ENCODE measurements at places on chromosomes 3 and 15. TPM values are rescaled to one million over a fixed set of nuclear protein-coding genes. Genes with fewer than 3 reads are reported as not detected.

GRCh38 chr3:68088216-68088615 is 433.8 kb upstream of the SUCLG2 start:
- no peak overlapping the region for H3K27ac ChIP-seq
- H3K4me3 ChIP-seq = no peak overlapping the region
- no peak for DNase-seq
- H3K36me3 ChIP-seq = no peaks in the 10 kb centered on the region

GRCh38 chr3:3089017-3089416 is 21.2 kb downstream of the IL5RA start:
- no peaks in the 10 kb centered on the region for H3K36me3 ChIP-seq
- peaks cover 1% of the 10 kb centered on the region for H3K4me1 ChIP-seq
- H3K4me3 ChIP-seq = no peak overlapping the region
- H3K27ac ChIP-seq = no peak overlapping the region

GRCh38 chr3:171994646-171995428 is 44.5 kb upstream of the FNDC3B start:
- H3K36me3 ChIP-seq = peaks cover 7% of the 10 kb centered on the region
- peak overlapping the region; percentile 47 for H3K27ac ChIP-seq
- DNase-seq = no peak
- H3K4me3 ChIP-seq = no peak overlapping the region
- peaks cover 14% of the 10 kb centered on the region for H3K4me1 ChIP-seq

SLC22A14 gene
- 0.20 TPM for total RNA-seq

DNA sequence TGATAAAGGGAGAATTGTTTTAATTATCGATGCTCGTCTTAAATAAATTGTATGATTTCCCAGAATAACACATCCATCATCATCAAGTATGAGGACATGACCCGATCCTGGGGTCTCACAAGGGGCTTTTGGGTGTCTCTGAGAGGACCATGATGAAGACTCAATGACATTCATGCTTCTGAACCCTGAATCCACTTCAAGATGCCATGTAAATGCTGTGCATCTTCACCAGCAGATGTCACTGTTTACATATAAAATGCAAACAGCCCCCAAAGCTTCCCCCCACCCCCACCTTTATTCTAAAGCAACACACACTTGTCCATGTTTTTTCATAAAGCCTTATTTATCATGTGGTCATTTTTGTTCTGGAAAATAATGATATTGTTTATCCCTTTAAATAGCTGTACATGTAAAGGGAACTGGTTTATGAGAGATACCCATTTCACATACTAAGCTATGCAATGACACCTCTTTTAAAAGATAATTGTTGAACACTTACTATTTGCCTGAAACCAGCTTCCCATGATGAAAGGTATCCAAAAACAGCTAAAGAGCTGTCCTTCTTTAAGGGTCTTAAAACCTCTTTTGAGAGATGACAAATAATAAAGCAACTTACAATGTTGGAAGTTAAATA is 69.7 kb upstream of the UBE3A start:
- peaks cover 6% of the 10 kb centered on the region for H3K27me3 ChIP-seq
- no peak for DNase-seq
- H3K36me3 ChIP-seq = no peaks in the 10 kb centered on the region
- H3K4me1 ChIP-seq = peaks cover 3% of the 10 kb centered on the region

DNA sequence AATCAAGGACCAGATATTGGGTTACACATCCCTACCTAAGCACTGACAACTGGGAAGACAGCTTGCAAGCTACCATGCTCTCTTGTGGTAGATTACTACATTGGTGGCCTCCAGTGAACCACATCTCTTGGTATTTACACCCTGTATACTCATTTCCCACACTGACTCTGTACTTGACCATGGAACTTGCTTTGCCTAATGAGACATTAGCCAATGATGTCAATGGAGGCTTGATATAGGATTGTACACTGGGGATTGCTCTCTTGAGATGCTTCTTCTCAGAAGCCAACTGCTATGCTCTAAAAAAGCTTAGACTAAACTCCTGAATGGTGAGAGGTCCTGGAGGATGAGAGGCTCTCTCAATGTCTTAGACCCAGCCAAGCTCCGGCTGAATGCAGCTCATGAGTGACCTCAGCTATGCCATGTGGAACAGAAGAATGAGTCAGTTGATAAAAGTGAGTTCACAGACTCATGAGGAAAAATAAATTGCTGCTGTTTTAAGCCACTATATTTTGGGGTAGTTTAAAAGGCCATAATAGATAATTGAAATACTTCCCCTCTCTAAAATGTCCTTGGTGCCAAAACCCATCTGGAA is 61.5 kb upstream of the GALNT15 start:
- H3K27me3 ChIP-seq = peaks cover 6% of the 10 kb centered on the region
- no peak overlapping the region for H3K4me3 ChIP-seq
- H3K36me3 ChIP-seq = no peaks in the 10 kb centered on the region
- DNase-seq = no peak
- H3K27ac ChIP-seq = no peak overlapping the region

DNA sequence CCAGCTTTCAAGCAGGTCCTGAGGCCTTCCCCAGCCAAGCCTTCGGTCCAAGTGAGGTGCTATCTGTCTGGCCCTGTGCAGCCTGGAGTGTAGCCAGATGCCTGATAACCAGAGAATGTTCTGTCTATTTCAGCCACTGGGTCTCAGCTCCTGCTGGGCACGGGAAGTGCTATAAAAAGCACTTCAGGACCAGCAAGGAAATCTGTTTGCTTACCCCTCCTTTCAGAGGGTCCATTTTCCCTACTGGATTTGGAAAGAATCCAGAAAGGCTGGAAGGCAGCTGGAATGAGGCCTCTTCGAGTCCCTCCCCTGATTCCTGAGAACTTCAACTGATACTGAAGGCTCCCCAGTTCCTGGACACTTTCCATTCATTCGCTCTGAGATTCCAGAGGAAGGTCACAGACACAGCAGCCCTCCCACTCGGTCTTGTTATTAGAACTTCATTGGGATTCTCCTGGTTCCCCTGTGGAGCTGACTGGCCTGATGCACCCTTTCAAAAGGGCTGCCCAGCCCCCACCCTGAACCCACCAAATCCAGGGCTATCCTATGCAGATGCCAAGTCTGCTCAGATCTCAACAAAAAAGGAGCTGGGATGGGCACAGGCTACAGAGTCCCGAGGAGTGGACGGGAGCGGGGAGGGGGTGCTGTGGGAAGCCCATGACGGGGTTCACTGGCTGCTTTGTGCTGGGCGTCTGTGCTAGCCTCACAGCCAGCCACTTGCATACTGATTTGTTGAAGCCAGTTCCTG is 70.4 kb downstream of the UMPS start:
- peak overlapping the region; percentile 80 for H3K27ac ChIP-seq
- H3K36me3 ChIP-seq = peaks cover 5% of the 10 kb centered on the region
- DNase-seq = no peak
- H3K27me3 ChIP-seq = no peaks in the 10 kb centered on the region
- no peak overlapping the region for H3K4me3 ChIP-seq
- H3K4me1 ChIP-seq = peaks cover 25% of the 10 kb centered on the region

DNA sequence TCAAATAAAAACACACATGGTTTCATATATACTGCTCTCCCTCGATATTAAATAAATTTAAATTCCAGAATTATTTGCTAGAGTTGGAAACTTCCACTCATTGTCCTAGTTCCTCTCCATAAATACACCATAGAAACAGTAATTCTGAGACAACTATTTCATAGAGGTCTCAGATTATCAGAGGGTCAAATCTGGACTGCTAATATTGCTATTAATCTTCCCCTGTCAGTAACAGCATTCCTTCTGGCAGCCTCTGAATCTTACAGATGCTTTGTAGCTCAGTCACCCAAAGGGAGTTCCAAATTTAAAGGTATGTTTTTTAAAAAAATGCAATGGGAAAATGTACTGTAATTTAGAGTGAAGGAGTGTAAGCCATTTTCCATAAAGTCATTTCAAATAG is 428.8 kb downstream of the PYDC2 start:
- DNase-seq = no peak
- H3K36me3 ChIP-seq = no peaks in the 10 kb centered on the region
- no peaks in the 10 kb centered on the region for H3K27me3 ChIP-seq
- peaks cover 24% of the 10 kb centered on the region for H3K4me1 ChIP-seq
- H3K4me3 ChIP-seq = no peak overlapping the region

PLA2G4D gene
- total RNA-seq = not detected

- H3K27me3 ChIP-seq = no peaks in the 10 kb centered on the region
- peaks cover 25% of the 10 kb centered on the region for H3K4me1 ChIP-seq
- H3K4me3 ChIP-seq = no peak overlapping the region
- no peak for DNase-seq
- no peak overlapping the region for H3K27ac ChIP-seq
These were observed 8.1 kb downstream of the XIRP1 start for GRCh38 chr3:39184081-39184967.

GRCh38 chr3:127013181-127013580 is 30.3 kb downstream of the PLXNA1 start:
- H3K4me3 ChIP-seq = no peak overlapping the region
- H3K36me3 ChIP-seq = peaks cover 10% of the 10 kb centered on the region
- DNase-seq = no peak
- H3K4me1 ChIP-seq = peaks cover 8% of the 10 kb centered on the region

DNA sequence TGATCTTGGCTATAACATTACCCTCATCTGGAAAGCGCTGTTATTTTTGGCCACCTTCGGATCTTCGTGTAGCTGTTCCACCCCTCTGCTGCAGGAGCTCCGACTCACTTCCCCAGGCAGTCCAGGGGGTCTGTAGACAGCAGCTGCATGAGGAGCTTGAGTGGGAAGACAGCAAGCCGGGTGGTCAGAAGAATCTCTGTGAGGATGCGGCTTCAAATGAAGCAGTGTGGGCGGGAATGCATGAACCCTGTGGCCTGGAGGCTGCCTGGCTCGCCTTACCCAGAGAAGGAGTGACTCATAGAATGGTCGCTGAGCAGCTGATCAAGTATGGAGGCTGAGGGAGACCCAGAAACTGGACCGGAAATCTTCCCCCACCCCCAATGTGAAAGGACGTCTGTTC is 45.2 kb upstream of the NR2F2 start:
- peaks cover 71% of the 10 kb centered on the region for H3K36me3 ChIP-seq
- H3K27me3 ChIP-seq = no peaks in the 10 kb centered on the region
- H3K27ac ChIP-seq = no peak overlapping the region
- no peak for DNase-seq
